ENCODE measurements at places on chromosomes 5 and 9.

DNA sequence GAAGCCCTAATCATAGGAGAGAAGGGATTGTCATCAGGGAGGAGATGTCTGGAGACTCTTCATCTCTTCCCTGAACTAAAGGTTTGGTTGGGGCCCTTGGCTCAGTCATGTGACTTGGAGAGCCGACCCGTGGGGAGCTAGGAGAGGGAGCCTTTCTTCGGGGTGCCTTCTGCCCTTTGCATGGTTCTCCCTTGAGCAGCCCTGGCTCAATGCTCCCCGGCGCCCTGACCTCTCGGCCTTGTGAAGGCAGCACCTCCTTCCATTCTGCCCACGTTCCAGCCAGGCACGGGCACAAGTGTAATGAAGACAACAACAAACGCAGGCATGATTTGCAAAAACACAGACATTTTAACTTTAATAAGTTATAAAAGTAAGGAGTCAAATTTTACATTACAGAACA lies 50.4 kb downstream of the ZNF354C start:
- no peak for DNase-seq

- no peak for DNase-seq
Measured at GRCh38 chr5:131609774-131610173, 25.3 kb downstream of the RAPGEF6 start.

DNA sequence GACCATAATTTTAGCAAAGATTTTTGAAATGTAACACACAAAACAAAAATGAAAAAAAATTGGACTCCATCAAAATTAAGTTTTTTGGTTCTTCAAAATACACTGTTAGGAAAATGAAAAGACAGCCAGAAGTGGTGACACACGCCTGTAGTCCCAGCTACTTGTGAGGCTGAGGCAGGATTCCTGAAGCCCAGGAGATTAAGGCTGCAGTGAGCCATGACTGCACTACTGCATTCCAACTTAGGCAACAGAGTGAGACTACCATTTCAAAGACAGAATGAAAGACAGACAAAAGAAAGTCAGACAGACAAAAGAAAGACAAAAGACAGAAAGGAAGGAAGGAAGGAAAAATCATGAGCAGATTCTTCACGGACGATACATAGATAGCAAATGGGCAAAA lies 7.5 kb downstream of the DIAPH1 start:
- no peak for DNase-seq

DNA sequence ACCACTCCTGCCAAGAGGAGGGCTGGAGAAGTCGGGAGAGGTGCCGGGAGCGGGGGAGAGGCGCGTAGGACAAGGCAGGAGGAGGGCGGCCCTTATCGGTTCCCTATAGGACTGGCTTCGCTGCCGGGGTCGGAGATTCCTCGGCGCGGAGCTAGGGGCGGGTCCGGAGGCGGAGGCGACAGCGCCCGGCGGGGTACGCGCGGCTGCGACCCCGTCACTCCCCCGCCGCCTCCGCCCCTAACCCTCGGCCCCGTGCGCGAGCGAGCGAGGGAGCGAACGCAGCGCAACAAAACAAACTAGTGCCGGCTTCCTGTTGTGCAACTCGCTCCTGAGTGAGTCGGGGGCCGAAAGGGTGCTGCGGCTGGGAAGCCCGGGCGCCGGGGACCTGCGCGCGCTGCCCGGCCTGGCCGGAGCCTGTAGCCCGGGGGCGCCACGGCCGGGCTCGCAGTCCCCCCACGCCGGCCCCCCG lies 2.0 kb downstream of the GLIS3 start:
- DNase-seq, result no peak

DNA sequence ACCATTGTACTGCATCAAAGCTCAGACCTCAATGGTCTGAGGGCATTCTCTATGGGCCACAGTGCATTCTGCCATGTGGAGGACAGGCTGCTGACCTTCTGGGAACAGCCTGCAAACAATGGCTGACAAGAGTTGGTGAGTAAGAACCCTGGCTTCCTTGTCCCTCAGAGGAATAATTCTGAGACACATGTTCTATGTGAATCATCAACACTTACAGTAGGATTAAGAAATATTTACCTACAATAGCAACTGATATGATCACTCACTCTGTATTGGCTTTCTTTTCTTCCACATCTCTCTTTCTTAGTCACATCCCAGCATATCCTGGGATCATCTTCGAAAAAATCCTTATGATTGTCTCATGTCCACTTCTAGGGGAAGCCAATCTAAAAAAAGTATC lies 306.5 kb upstream of the ITGA1 start:
- no peak for DNase-seq

DNA sequence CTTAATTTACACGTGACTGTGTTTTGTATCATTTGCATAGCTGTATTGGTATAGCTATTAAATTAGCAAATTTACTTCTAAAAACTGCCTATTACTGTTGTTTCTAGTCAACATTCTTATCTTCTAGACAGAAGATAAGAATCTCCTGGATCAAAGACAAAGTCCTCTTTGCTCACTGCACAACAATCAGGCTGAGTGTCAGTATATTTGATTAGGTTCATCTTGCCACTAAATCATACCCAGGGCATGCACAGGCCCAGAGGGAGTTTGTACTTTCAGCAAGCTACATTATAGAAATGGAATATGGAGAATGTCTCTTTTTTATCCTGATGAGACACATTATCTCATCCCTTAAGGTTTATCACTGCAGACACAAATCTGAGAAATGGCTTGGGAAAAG lies 579.1 kb downstream of the SLCO4C1 start:
- no peak for DNase-seq

- no peak for DNase-seq
Measured at GRCh38 chr5:100595152-100595811, 60.1 kb downstream of the FAM174A start.

DNA sequence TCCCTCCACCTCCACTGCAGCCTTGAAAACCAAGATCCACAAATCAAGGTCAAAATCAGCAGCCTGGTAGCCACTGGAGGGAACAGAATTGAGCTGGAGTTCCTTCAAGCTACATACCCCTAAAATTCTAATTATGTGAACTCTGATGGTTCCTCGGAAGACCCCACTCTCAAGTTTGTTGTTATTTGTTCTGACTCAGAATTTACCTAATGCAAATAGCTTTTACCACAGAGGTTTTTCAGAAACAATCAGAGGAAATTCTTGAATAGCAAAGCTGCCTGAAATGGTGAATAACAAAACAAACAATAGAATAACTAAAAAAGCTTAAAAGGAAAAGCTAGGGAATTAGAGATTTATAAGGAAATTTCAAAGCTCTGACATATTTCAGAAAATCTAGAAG lies 220.0 kb downstream of the CDH18 start:
- DNase-seq, result no peak

DNA sequence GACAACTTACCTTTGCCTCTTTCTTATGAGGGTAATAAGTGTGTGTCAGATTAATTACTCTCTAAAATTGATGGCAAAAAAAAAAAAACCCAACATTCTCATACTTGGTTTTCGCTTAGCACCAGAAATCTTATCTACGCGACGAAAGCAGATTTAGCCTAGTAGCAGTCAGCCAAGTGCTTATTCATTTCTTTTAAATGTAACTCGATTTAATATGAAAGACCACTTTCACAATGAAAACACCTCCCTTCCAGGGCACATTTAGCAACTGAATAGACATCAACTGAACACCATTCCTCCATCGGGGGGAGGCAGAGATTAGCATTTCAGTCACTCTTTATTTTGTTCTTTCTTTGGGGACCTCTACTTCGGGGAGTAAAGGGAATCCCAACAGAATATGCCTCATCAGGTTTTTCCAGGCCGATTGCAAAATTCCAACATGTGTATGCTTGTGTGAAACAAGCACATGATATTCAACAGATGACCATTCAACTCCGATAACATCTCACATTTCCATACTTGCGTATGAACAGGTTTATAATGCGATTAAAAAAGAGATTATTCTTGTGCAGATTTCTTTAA lies 124.1 kb upstream of the RETREG1 start:
- DNase-seq, result no peak

DNA sequence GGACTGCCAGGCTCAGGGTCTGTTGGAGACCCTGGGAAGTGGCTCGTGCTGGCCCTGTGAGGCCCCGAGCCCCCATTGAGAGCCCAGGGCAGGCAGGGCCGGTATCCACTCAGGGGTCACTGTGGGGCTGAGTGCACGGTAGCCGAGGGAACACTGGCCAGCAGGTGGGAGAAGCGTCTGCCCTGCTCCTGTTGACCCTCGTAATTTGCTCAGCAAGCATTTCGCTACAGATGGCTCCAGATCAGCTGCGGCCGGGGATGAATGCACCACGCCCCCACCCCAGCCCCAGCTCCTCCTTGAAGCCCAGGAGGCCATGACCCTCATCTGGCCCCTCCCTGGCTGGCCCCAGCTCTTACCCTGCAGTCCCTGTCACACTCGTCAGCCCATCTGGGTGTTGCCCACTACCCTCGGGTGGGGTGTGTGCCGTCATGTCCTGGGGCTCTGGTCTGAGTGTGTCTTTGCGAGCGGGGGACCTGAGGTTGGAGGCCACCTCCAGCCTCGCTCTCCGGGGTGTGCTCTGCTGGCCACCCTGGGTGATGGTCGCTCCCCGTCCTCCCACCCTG lies 6.1 kb upstream of the NRARP start:
- DNase-seq, result no peak

DNA sequence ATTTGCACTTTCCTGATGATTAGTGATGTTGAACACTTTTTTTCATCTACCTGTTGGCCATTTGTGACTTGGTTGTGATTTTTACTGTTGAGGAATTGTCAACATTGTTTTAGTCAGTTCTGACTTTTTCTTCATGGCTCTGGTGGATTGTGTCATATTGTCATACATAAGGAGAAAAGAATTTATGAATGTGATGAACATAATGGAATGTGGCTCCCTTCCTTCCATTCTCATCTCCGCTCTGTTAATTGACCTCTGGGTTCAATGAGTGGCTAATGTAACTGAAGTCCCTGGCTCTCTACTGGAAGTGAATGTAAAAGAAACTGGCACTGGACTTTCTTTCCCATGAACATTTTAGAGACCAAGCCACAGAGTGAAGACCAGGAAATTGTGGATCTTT lies 49.2 kb downstream of the KIAA1958 start:
- DNase-seq, result no peak

GRCh38 chr5:68264024-68264956 lies 48.7 kb downstream of the PIK3R1 start:
- no peak for DNase-seq
